Bone marrow (tissue), 2 donors: ENCODE measurements at places on chromosomes 5 and 9.

DNA sequence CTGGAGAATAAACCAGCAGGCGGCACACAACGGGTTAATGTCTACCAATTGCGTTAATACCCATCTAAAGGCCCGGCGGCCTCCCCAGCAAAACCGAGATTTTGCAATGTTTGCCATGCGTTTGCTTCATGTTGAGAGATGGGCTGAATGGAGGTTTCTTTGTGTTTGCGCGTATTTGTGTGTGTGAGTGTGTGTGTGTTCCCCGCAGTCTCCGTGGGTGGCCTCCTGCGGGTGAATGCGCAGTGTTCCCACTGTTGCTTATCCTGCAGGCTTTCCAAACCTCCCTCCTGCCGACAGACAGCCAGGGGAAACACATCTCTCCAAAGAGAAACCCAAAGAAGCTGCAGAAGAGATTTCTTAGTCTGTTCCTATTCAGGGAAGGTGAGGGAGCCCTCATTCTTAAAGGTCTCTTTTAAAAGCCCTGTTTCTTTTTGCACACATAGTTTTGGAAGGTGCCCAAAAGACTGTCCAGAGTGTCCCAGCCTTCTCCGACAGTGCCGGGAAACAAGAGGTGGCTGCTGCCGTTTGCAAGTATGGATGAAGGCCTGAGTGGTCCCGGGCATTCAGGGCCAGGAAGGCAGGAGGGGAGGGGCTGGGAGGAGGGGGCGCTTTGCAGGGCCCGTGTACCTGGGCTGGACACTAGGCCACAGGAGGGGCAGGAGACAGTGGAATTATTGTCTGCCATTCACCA lies 103.8 kb upstream of the ERCC6L2 start:
- DNase-seq, result no peak

DNA sequence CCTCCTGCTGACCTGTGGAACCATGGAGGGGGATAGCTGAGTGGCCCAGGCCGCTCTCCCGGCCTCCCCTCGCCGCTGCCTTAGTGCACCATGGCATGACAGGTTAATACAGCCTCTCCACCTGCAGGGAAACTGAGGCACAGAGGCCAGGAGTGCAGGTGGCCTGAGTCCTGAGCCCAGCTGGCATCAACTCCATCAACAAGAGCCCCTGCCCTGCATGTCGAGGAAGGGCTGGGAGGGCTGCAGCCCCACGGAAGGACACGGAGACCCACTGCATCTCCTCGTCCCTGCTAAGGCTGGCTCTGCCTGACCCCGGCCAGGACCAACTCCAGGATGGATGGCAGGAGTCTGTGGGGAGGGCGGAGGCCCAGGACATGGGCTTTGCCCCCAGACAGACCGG lies 27.2 kb downstream of the CCDC187 start:
- DNase-seq, result no peak

DNA sequence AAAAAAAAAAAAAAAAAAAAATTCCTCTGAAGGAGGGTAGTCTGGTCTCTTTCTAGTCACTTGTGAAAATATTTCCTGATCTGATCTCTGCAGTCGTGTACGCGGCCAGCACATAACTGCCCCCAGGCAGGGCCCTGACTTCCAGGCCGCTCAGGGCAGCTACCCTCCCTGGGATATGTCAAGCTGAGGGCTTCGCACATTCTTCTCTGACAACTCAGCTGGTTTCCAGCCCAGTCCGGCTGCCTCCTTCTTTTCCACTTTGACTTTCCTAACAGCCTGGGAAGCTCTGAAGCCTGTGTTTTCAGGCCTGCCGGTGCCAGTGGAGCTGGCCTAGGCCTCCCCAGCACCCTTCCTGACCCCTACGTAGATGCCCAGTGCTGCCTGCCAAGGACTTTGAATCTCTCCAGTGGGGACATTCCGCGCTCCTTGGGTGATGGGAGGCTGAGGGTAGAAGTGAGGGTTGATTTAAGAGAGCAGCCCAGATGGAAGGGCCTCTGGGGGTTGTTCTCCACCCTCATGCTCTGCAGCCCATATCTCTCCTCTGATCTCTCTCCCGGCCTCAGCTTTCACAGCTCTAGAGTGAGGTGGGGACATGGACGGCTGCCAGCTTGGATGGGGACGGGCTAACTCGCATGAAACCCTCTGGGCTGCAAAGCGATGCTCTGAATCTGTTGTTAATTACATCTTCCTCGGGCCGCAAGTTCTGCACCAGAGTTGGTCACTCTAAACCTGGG lies 20.7 kb downstream of the COL5A1 start:
- no peak for DNase-seq

- no peak for DNase-seq
These were observed 39.0 kb upstream of the SLC12A7 start for GRCh38 chr5:1150866-1151265.

DNA sequence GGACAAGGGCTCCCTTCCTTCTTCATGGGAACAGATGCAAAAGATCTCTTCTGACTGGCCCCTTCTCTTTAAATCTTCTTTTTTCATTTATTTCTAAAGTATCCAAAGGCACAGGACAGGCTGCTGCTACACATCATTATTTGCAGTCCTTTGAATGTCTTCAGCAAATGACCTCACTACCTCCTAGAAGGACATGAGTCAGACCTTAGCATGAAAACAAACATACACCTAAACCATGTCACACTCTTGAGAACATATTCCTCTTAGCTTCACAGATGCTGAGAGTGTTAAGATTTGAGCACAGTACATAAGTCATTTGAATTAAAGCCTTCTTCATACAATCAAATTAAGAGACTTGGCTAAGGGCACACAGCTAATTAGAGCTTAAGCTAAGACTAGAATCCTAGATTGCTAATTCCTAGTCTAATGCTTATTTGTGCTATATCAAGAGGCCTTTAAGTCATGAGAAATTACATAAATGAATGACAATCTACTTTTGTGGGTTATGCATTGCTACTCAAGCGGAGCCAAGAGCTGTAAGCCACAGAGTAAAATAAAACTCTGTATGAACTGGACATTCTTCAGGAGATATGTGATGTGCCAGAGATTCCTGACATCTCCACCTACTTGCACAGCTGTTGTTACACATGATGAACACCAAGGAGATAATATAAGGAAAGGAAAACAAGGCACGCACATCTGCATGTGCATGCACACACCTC lies 109.1 kb upstream of the PTGER4 start:
- no peak for DNase-seq

DNA sequence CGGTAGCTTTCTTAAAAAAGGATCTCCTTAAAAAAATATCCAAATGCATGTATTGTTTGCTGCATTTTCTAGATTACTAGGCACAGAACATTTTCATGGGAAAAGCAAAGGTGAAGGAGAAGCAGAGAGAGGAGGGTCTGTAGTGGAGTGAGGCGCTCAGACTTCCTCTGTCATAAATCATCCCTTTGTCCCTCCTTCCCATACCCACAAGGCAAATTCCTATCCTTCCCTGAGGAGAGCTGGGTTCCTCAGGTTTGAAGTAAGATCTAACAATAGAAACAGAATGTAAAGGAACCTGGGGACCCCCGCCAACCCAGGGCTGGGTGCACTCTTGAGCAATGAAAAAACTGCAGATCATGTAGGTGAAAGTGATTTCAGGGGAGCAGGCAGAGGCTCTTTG lies 149.2 kb upstream of the ANKH start:
- no peak for DNase-seq

DNA sequence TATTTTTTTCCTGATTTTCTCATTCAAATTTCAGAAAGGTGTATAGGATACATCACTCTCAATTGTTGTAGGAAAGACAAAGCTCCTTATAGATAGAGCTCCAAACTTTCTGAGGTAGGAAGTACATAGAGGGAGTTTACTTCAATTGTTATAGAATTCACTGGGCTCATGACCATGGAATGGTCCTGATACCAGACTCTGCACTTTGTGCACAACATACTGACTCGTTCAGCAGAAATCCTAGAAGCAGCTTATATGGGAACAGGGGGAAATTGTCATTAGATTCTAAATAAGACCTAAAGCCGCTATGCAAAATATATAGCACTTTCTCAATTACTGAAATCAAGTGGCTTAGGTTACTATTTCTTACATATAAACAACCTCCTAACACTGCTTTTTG lies 240.5 kb upstream of the TUSC1 start:
- DNase-seq, result no peak

GRCh38 chr5:126007841-126008240 lies 415.4 kb upstream of the GRAMD2B start:
- DNase-seq, result no peak

DNA sequence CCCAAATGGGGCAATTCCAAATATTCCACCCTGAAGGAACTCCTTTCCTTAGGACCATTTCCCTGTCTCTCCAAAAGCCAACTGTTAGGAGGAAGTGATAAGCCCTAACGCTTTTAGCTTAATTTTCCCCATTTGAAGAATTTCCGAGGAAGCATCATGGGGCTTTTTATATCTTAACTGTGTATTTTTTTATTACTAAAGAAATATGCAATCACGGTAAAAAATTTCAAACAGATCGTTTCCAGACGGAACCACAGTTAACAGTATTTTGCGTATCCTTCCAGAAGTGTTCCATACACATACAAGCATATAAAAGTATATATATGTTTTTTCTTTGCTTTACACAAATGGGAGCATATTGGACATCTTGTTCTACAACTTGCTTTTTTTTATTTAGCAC lies 133.8 kb downstream of the FGF1 start:
- DNase-seq, result no peak

- DNase-seq, result no peak
These were observed 685.3 kb upstream of the EDIL3 start for GRCh38 chr5:85069659-85070640.
